ENCODE measurements at places on chromosomes 7 and 10.

DNA sequence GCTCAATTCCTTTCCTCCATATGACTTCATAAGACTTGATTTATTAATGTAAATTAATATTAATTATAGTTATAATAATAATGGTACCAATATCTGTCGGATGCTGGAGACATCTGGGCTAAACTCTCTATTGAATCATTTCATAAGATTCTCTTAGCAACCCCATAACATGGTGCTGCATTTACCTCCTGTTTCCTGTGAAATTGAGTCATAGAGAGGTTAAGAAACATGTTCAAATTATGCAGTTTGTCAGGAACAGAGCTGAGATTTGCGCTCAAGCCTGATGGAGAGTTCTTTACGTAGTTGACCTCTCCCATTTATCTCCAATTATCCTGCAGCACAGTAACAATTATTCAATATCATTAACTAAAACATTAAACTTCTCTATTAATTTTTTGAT lies 621.8 kb upstream of the FZD8 start:
- no peak for DNase-seq

- DNase-seq = no peak
Measured at GRCh38 chr10:22894714-22895113, 33.1 kb upstream of the ARMC3 start.

GRCh38 chr7:87411186-87411585 lies 64.3 kb downstream of the ABCB4 start:
- no peak for DNase-seq

- peak; percentile 28 for DNase-seq
Measured at GRCh38 chr7:151088019-151088855, 2.0 kb downstream of the AGAP3 start.

DNA sequence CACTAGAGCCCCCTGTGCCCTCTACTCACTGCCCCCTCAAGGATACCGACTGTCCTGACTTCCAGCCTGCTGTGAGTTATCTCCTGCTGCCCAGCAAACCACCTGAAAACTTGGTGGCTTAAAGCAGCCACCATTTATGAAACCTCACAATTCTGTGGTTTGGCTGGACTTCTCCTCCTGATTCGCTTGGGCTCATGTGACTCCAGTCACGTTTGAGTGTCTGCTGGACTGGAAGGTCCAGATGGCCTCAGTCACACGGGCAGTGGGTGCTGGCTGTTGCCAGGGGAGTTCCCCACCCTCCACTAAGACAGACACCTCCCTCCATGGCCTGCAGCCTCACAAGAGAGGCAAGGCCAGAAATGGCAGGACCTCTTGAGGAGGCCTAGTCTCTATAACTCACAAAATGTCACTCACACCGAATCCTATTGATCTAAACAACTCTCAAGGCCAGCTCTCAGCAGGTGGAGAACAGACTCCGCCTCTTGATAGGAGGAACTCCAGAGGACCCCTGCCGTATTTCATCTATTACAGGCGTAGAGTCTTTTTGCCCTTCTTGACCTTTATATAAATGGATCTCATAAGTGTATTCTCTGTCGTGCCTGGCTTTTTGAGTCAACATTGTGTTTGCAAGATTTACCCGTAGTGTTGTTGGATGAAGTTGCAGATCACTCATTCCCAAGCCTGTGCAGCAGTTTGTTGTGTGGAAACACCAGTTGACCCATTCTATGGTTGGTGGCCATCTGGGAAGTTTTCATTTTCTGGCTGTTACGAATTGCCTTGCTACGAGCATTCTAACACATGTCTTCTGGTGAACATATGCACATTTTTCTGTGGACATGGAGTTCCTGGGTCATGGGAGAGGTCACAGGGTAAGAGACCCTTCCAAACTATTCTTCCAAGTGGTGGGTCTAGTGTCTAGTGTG lies 48.3 kb downstream of the ZMIZ1 start:
- DNase-seq = peak; percentile 66

GRCh38 chr7:34249192-34249591 lies 343.9 kb downstream of the BMPER start:
- no peak for DNase-seq

DNA sequence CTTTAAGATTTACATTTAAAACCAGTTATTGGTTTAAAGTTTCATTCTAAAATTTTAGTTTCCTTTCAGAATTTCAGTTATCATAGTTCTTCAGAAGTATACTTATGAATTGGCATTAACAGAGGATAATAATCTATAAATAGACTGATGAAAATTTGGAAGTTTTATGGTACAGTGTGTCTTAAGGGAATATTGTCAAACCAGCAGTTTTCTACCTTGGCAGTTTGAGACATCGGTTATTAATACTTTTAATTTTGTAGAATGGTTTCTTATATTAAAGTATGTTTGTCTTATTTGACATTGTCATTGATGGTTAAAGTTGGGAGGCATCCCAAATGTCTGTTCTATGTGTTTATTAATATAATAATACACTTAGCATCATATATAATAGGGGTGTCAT lies 2.0 kb downstream of the AHR start:
- DNase-seq = no peak

- no peak for DNase-seq
Measured at GRCh38 chr7:144787127-144787526, 48.7 kb downstream of the TPK1 start.

DNA sequence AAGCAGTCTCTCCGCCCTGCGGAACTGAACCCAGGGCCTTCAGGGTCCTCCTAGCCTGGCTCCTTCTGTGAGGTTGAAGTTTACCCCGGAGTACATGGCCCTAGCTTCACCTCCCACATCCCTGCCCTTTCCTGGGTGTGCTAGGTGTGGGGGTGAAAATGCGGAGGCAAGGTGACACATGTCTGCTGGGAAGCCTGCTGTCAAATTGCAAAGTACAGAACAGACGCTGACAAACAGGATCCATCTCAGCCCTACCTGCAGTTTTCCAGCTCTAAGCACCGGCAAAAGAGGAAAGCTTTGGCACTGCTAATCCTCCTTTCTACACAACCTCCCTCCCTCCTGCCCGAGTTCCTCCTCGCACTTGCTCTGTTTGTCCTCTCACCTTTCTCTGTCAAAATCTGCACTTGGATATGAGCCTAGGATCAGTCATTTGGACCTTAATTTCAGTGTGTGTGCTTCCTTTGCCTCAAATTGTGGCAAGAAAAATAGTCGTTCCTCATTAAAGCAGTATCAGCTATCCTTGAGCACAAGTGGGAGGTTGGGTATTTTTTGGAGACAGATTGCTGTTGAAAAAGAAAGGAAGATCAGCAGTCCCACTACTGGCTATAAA lies 14.4 kb upstream of the GPR15LG start:
- DNase-seq = no peak

DNA sequence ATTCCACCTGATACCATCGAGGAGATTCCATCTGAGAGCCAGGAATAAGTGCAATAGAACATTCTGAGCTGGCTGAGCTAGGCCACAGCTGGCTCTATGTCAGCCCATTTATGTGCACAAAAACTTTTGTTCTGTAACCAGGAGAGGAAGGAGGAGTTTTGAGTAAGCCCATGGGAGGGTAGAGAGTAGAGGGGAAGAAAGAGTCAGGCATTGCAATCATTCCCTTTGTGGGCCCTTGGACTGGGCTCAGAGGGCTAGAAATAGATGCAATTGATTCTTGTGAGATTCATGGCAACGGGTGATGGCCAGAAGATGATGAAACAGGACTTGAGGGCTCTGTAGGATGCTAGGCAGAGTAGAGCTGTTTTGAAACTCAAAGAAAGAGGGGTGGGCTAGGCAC lies 104.6 kb upstream of the KIF5B start:
- DNase-seq = no peak

DNA sequence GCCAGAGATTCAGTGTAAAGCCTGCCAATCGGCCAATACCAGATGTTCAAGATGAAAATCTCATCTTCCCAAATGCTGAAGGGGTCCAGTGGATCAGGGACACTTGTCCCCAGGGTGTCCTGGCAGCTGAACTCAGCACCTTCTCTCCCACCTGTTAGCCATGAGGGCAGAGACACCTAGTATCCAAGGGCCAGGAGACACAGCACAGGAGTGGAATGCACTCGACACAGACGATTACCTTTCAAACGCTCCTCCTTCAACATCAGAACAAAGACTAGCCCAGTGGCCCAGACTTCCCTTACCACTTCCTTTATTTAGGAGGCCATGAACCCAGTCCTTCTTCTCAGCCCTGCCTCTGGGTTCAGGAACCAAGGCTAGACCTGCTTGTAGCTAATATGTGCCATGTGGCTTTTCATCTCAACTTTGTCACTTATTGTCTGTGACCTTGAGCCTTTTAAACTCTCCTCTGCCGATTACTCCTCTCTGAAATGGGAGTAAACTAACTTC lies 180.3 kb upstream of the PLXNA4 start:
- no peak for DNase-seq

GRCh38 chr10:113473011-113473410 lies 79.8 kb upstream of the HABP2 start:
- no peak for DNase-seq

DNA sequence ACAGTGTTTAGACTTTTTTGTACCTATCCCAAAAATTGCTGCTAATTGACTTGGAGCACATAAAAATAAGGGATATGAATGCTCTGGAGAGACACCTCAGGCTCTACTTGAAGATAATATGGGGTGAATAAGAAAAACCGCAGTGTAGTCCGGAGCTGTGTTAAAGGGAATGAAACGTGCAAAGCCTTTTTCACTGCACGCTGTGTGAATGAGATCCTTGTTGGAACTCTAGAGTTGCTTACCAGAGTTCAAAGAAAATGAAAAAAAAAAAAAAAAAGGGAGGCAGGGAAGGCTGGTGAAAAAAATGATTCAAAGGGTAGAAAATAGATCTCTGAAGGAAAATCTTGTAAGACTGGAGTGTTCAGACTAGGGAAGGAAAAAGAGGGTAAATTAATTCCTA lies 226.6 kb downstream of the LRMDA start:
- DNase-seq = no peak

- no peak for DNase-seq
Measured at GRCh38 chr10:132977807-132978206, 35.4 kb upstream of the CFAP46 start.

DNA sequence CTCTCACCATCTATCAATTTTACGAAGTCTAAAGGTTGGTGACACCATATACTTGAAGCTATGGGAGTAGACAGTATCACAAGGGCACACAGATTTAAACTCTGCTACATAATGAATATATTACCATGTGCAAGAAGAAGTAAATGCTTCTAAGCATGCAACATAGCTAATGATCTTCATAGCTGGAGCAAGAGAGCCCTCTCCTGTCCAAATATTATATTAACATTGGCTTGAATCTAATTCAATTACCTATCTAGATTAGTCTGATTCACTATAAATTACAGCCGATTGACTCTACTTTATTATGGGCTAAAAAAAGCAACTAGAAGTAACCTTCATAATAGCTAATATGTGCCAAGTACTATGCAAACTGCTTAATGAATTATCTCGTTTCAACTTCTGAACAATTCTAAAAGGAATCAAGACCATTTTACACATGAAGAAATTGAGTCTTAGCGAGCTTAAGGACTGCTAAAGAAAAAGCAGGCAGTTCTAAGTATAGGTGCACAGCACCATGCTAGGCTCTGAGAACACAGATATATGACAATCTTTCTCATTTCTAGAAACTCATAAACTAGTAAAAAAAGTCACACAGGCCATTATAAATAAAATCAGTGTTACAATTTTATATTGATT lies 21.9 kb downstream of the FRA10AC1 start:
- DNase-seq = peak; percentile 45

DNA sequence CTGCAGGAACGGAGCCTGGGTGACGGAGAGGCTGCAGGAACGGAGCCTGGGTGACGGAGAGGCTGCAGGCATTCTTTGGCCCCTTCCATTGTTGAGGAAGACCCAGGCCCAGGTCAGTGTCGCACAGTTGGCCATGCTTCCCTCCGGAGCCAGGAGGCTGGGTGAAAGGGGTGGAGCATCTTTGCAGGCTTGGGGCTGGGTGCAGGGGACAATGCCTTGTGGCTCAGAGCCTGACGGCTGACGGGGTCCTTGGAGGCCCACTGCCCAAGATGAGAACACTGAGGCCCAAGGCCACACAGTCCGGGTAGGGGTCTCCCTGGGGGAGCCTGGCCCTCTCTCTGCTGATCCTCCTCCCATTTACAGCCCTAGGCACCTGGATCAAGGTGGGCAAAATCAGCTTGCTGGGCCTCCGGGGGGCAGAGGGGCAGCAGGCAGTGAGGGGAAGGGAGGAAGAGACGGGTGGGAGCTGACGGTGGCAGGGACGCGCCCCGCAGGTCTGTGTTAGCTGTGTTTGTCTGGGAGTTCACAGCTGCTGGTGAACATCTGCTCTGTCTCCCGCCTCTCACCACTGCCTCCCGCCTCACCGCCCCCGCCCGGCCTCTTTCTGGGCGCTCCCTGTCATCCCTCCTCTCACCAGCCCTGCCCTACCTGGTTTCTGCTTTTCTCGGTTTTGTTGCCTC lies 30.6 kb upstream of the PCBD1 start:
- DNase-seq = no peak

- DNase-seq = no peak
Measured at GRCh38 chr7:70812511-70812910, 319.4 kb upstream of the GALNT17 start.

GRCh38 chr10:80460399-80461207 lies 6.5 kb downstream of the TSPAN14 start:
- peak; percentile 48 for DNase-seq

- DNase-seq = no peak
Measured at GRCh38 chr7:133529861-133530260, 277.0 kb downstream of the EXOC4 start.

GRCh38 chr10:35657621-35658020 lies 15.5 kb upstream of the FZD8 start:
- no peak for DNase-seq

DNA sequence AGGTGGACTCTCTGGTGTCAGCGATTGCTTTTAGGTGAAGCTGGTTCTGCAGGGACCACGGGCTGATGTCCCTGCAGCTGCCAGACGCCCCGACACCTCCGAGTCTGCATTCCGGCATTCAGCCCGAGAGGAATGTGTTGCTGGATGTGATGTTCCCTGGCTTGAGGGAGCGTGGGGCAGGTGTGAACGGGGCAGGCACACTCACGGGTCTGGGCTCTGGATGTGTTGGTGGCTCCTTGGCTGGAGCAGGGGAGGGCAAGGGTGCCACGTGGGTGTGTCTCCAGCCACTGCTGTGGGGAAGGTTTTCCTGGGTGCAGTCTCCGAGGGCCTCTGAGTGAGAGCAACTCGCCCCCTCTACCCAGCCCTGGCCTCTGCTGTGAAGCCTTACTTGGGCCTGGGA lies 140.5 kb downstream of the CAMK1D start:
- no peak for DNase-seq

Data from AG08395 (cell line).